Peyer's patch (tissue), 4 donors: ENCODE measurements at places on chromosomes 1 and 21.

DNA sequence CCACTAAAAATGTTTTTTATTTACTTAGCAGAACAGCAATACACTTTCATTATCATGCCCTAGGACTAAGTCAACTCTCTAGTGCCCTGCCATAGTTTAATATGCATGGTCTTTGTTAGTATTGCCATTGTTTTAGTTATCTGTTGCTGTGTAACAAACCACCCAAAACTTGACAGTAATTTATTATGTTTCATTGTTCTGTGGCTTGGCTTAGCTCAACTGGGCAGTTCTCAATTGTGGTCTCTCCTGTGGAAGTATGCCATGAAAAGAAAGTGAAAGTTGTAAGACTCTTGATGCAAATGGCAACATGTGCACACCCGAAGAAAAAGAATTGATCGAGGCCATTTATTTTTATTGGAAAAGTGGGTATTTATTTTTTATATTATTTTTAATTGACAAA is 206.3 kb upstream of the KCTD3 start:
- no peak overlapping the region for H3K27ac ChIP-seq
- H3K4me3 ChIP-seq: no peak overlapping the region
- H3K4me1 ChIP-seq: no peaks in the 10 kb centered on the region

- no peak for DNase-seq
- H3K4me3 ChIP-seq: no peak overlapping the region
- no peaks in the 10 kb centered on the region for H3K27me3 ChIP-seq
- no peaks in the 10 kb centered on the region for H3K4me1 ChIP-seq
Measured at GRCh38 chr1:78464449-78464891, 26.3 kb upstream of the PTGFR start.

DNA sequence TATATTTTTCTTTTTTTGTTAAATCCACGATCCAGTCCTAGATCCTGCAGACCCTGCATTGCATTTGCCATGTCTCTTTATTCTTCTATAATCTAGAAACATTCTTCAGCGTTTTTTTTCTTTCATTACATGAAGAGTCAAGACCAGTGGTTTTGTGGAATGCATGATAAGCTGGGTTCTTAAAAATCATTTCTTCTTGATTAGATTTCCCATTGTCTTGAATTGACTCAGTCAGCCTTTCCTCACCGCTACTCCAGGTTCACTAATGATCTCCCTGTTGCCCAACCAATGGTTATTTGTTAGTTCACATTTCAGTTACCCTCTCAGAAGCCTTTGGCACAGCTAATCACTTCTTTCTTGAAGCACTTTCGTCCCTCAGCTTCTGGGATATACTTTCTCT is 25.2 kb downstream of the CHD1L start:
- H3K4me3 ChIP-seq: no peak overlapping the region
- no peak for DNase-seq
- H3K4me1 ChIP-seq: no peaks in the 10 kb centered on the region
- H3K36me3 ChIP-seq: no peaks in the 10 kb centered on the region

DNA sequence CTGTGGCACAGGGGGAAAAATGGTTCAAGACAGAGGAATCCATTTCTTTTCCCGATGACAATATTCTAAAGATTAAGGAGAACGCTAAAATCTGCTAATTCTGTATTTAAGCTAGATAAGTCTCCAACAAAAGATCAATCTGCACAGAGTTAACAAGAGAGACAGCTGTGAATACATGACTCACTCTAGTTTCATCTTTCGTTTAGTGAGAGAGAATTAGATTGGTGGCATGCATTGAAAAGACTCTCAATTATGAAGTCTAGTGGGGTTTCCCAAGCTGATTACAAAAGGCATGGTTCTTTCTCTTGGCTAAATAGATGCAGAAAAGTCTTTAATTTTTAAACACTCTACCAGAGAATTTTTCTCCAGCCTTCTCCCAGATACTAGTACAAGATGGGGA is 34.4 kb downstream of the CAPN9 start:
- H3K27me3 ChIP-seq: no peaks in the 10 kb centered on the region
- H3K36me3 ChIP-seq: no peaks in the 10 kb centered on the region
- no peak overlapping the region for H3K27ac ChIP-seq
- H3K4me3 ChIP-seq: no peak overlapping the region
- DNase-seq: no peak

- no peak overlapping the region for H3K27ac ChIP-seq
- no peak for DNase-seq
- H3K4me1 ChIP-seq: no peaks in the 10 kb centered on the region
- H3K27me3 ChIP-seq: no peaks in the 10 kb centered on the region
- H3K4me3 ChIP-seq: no peak overlapping the region
Measured at GRCh38 chr1:20699558-20699957, 18.2 kb downstream of the KIF17 start.

GRCh38 chr1:245842106-245842505 is 665.0 kb downstream of the SMYD3 start:
- H3K4me1 ChIP-seq: no peaks in the 10 kb centered on the region
- H3K4me3 ChIP-seq: no peak overlapping the region
- DNase-seq: no peak
- no peaks in the 10 kb centered on the region for H3K27me3 ChIP-seq
- H3K36me3 ChIP-seq: no peaks in the 10 kb centered on the region

DNA sequence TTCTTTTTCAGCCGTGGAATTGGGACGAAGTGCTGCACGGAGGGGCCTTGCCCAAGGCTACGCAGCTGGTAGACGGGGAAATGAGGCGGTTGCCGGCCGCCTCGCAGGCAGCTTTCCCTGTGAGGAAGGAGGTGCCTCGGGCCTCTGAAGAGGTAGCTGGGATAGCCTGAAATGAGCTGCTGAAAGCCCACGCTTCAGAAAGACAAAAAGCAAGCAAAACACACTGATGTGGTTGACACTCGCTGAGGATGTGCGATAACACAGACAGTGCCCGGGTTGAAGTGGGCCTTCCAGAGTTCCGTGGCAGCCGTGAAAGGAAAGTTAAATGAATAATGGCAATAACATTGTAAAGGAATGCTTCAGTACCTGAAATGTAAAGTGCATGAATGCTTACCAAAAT is 47.2 kb downstream of the S1PR1 start:
- no peak for DNase-seq
- no peaks in the 10 kb centered on the region for H3K4me1 ChIP-seq
- no peaks in the 10 kb centered on the region for H3K27me3 ChIP-seq
- no peaks in the 10 kb centered on the region for H3K36me3 ChIP-seq
- no peak overlapping the region for H3K4me3 ChIP-seq

GRCh38 chr1:209651138-209651587 is 1.1 kb downstream of the LAMB3 start:
- H3K27ac ChIP-seq: peak overlapping the region; percentile 76
- peak; percentile 84 for DNase-seq

DNA sequence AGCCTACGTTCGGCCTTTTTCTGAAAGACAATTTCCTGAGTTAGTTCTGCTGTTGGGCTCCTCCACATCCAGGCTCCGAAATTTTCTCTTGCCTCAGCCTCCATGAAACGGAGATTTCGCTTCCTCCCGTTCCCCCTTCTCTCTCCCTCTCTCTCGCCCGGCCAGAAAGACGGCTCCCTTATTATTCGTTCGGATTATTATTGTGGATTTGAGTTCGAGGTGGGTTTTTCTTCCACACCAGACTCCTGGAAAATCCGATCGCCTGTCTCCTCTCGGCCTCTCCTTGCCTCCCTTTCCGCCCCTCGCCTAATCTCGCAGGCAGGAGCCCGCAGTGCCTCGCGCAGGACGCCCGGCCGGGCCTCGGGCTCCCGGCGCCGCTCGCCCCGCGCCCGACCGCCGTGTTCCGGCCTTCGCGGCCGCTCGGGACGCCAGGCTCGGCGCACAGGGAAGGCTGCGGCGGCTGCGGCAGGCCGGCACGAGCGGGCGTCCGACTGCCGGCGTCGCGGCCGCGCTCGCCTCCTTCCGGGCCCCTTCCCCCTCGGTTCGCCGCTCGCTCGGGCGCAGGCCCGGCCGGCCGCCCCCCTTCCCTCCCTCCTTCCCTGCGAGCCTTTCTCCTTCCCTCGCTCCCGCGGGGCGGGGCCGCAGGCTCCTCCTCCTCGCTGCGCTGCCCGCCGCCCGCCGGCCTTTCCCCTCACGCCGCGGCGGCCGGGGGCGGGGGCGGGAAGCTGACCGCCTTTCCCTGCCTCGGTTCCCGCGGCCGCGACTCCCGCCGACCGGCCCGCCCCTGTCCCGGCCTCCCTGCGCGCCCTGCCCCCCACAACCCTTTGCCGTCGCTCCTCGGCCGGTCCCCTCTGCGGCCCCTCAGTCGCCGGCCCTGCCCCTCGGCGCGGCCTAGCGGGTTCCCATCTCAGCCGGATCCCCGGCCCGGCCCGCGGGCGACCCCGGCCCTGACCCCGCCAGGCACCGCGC is at the start of gene ARHGEF11:
Gene ARHGEF11, minus strand, starts transcription at position 493 of the 969 bp plus-strand sequence. CDS start 1,412 bp downstream, outside the sequence.
- no peaks in the 10 kb centered on the region for H3K36me3 ChIP-seq
- no peaks in the 10 kb centered on the region for H3K27me3 ChIP-seq
- DNase-seq: peak; percentile 92
- H3K27ac ChIP-seq: peak within 1 kb of the TSS; percentile 93
- no peaks in the 10 kb centered on the region for H3K4me1 ChIP-seq

DNA sequence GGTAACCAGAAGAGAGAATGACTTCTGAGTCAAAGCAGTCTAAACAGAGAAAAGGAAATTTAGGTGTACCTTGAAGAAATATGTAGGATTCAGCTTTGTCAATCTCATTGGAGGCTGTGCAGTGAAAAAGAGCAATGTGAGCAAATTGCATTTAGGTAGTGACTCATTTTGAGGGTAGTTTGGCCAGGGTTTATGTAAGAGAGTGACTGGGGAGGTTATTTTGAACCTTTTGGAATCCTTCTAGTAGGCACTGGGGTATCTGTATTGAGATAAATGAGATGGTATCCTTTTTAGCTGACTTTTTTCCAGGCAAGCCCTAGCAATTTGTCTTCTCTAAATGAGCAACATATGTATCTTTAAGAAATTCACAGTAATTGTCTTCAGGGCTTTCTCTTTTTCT is 95.9 kb downstream of the DISP1 start:
- no peaks in the 10 kb centered on the region for H3K4me1 ChIP-seq
- DNase-seq: no peak
- no peaks in the 10 kb centered on the region for H3K27me3 ChIP-seq
- H3K36me3 ChIP-seq: no peaks in the 10 kb centered on the region

DNA sequence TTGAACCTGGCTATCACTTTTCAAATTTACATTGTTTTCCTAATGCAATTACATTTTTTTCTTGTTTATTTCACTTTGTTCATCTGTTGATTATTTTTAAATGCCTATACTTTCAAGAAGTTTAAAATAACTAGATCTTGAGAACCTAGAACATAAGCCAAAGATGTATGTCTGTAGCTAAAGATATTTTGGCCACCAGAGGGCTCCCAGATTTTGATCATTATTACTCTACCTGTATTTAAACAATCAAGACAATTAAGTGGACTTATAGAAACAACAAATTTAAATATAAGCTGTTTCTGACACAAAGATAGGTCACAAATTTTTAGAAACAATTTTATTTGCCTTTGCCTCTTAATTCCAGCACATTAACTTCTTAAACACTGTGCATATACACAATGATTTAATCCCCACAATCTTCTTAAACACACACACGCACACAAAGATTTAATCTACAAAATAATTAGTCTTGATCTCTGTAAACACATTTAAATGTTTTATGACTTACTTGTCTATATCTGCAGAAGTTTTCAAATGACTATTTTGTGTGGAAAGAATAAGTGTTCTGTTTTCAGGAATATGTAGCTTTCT is 380.0 kb downstream of the DSCAM start:
- H3K4me3 ChIP-seq: no peak overlapping the region
- H3K27me3 ChIP-seq: no peaks in the 10 kb centered on the region
- no peak for DNase-seq
- no peaks in the 10 kb centered on the region for H3K36me3 ChIP-seq

- H3K27ac ChIP-seq: no peak overlapping the region
- no peaks in the 10 kb centered on the region for H3K4me1 ChIP-seq
- no peak overlapping the region for H3K4me3 ChIP-seq
- DNase-seq: no peak
Measured at GRCh38 chr1:164937291-164937690, 378.3 kb downstream of the PBX1 start.

- no peaks in the 10 kb centered on the region for H3K36me3 ChIP-seq
- no peaks in the 10 kb centered on the region for H3K4me1 ChIP-seq
- no peak overlapping the region for H3K4me3 ChIP-seq
- no peaks in the 10 kb centered on the region for H3K27me3 ChIP-seq
- no peak overlapping the region for H3K27ac ChIP-seq
Measured at GRCh38 chr1:43123031-43123430, 49.1 kb downstream of the EBNA1BP2 start.

DNA sequence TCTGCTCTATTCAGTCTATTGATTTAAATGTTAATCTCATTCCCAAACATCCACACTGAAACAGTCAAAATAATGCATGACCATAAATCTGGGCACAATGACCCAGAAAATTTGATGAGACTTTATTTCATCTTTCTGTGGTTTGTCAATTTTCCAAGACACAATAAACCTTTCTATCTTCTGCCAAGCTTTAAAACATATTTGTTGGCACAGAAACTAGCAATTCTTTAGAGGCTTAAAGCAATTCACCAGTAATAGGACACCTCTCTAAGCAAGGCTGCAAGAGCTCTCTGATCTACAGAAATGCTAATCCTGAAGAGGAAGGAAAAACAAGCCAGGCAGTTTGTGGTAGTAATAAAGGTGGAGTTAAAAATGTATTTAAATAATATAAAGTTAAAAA is 113.7 kb downstream of the FCRL5 start:
- H3K4me3 ChIP-seq: no peak overlapping the region
- H3K27me3 ChIP-seq: no peaks in the 10 kb centered on the region
- no peak for DNase-seq
- no peaks in the 10 kb centered on the region for H3K4me1 ChIP-seq
- H3K27ac ChIP-seq: no peak overlapping the region
- H3K36me3 ChIP-seq: no peaks in the 10 kb centered on the region

- no peaks in the 10 kb centered on the region for H3K36me3 ChIP-seq
- DNase-seq: no peak
- no peaks in the 10 kb centered on the region for H3K4me1 ChIP-seq
Measured at GRCh38 chr1:87176087-87176486, 152.6 kb upstream of the LMO4 start.

DNA sequence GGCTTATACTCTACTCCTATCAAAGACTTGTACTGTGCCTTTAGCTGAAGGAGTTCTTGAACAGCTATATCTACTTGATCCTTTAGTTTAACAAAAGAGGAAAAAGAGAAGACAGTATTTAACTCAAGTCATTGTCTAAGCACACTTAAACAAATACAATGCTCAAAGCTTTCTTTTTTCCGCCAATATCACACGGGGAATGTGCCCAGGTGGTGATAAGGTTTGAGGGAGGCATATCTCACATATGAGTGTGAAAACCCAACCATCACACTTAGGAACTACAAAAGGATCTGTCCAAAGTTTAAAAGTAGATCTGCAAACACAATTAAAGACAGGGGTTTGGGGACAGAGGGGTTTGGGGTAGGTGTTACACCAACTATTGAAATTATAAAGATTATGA is 59.0 kb upstream of the SLC30A10 start:
- no peaks in the 10 kb centered on the region for H3K27me3 ChIP-seq
- peaks cover 60% of the 10 kb centered on the region for H3K36me3 ChIP-seq
- H3K4me3 ChIP-seq: no peak overlapping the region
